NCI-H524 treated with DMSO at 0.1 percent for 48 hours (cell line): ENCODE measurements at places on chromosomes 5 and 9.
A peak's percentile ranks its signal among the peaks of the same experiment; 100 is the strongest.

- no peak for DNase-seq
Observed at GRCh38 chr5:167716126-167716775, 575.2 kb upstream of the WWC1 start.

DNA sequence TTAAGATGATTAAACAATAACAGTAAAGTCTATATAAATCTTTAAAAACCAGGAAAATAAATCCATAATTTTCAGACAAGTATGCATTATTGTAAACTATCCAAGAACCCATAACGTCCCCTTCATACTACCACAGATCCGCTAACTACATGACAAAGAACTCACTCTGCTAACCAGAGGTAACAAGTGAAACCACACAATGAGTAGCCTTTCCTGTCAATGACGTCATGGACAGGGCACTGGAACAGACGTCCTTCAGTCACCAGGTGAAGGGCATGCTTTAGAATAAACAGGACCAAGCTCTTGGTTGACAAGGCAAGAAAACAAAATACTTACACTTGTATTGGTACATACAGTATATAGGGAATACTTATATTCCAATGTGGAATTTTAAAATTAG, 45.2 kb downstream of the RNF130 start:
- no peak for DNase-seq

GRCh38 chr9:130119519-130120298, 52.5 kb upstream of the NCS1 start:
- DNase-seq = no peak

DNA sequence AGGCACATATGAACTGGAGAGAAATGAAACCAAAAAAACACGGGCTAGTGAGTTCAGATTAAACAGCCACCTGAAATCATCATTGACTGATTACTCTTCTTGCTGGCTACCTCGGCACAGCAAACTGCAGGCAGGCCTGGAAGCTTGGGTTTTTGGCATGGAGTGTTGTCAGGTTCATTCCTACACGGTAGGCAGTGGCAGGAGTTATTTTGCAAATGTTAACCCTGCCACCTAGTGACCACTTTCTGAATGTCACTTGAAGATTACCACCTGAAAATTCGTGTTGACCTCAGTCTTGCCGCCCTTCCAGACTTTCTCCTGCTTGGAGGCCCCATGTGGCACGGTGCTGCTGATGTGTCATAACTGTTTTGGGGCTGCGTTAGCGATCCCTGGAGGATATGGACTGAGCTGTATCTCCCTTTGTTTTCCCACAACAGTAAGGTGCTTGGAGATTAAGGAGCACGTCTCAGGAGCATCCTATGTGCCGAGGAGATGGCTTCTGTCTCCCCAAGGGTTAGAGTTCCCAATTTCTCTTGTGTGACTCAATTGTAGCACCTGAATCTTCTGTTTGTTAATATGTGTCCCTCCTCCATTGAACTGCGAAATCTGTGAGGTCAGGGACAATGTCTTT, 12.7 kb upstream of the CD180 start:
- DNase-seq = peak; percentile 29

DNA sequence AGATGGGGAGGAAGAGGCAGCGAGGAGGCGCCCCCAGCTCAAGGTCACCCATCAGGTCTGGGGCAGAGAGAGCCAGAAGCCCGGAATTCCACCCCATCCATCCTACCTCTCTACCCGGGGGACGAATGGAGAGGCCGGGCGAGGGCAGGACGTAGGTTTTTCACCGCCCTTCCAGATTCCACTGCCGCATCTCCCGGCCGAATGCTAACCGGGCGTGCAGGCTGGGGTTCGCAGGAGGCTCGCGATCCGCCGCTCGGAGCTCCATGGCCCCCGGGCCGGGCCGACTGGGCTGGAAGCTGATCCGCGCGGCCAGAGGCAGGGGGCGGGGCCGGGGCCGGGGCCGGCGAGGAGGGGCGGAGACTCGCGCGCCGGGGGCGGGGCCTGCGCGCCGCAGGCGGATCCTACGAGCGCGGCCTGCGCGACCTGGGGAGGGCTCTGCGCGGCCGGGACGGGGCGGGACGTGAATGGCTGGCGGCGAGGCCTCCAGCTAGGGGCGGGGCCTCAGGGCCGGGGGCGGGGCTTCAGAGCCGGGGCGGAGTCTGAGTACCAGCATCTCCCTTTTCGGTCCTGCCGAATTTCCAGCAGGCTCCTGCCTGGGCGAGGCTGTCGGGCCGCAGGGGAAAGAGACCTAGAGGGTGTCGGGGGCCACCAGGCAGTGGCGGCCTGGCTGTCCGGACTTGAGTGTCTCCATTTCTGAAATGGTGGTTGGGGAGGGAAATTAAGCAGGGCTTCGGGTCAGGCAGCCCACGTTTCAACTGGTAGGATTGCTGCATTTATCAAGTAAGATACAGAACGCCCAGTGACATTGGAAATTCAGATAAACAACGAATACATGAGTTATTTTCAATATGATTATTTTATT, at the start of gene ST6GALNAC4:
TSS of gene ST6GALNAC4 (minus strand) at position 322 of the 862 bp plus-strand sequence. CDS start 622 bp downstream, outside the sequence.
- peak; percentile 49 for DNase-seq

DNA sequence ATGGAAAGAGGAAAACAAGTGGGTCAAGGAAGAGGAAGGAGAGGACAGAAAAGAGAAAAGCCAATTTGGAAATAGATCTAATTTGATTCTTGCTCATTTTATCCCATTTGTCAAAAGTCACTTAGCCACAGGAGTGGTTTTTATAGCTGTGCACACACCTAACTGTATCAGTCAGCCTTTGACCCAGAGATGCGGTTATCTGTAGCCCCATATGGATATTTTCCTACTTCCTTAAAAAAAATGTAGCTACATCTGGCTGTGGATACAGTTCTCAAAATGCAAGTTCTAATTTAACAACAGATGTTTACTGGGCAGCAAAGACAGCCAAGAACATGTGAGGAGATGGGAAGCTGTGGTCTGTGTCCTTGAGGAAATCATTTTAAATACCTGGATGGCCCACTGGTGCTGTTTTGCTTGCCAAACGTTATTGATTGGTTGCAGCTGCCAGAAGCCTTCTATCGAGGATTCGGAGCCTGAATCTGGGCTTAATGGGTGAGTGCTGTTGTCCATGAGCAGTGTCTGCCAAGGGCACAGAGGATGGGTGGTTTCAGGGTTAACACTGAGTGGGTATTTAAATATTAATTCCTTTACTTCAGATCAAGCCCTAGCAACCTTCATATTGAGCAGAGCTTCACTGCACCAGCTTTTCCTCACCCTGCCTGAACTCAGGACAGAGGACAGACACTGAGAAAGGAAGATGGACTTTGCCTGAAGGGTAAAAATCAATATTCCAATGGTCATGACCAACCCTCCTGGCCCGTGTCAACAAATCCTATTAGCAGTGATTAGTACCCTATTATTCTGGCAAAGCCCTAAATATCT, 92.2 kb downstream of the APBA1 start:
- no peak for DNase-seq

DNA sequence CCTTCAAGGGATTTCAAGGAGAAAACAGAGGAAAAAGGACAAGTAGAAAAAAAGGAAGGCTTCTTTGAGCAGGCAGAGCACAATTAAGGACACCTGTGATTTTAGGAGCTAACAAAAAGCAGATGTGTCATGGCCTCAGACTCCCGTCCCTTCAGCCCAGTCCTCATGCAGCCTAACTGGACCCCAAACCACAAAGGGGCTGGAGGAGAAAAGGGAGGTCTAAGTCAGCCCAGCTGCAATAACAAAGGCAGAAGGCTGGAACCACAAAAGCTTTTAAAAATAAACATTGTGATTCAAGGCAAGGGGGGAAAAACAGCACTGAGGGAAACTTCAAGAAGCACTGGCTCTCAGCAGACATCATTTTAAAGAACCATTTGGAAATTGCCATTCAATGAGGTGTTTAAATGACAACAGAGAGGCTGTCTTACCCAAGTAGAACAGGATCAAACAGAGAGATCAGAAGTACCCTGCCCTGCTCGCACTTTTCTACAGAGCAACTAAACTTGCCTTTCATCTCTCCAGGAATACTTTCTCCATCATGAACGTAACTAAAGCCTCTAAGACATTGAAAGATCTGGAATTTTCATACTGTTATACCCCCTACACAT, 89.3 kb downstream of the SEMA5A start:
- DNase-seq = no peak

DNA sequence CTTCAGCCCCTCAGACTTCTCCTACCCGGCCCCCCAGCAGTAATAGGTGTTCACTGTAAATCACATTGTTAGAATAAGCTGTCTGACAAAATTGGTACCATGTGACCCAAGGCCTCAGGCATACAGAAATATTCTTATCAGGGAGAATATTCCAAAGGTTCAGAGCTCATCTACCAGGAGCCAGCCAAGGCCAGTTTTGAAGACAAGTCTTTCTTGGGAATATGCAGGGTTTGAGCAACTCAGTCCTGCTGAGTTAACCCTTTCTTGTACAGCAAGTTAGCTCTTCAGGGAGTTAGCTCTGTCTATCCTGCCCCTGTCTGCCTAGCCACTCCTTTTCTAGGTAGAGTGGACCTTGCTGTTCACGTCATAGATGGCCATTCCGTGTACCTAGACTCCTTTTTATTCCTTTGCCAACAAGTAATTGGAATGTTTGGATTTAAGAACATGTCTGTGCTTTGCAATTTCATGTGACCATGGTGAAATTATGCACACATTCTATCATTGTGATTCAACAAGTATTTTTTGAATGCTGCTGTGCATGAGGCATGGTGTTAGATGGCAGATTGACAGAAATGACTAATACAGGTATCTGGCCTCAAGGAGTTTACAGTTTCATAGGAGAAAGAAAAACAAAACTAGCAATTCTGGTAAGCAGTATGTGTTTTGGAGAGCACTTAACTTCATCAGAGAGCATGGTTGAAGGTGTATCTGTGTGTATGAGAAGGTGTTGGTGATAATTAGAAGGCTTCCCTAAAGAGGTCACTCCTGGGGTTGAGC, 22.6 kb downstream of the TGFBR1 start:
- DNase-seq = no peak

DNA sequence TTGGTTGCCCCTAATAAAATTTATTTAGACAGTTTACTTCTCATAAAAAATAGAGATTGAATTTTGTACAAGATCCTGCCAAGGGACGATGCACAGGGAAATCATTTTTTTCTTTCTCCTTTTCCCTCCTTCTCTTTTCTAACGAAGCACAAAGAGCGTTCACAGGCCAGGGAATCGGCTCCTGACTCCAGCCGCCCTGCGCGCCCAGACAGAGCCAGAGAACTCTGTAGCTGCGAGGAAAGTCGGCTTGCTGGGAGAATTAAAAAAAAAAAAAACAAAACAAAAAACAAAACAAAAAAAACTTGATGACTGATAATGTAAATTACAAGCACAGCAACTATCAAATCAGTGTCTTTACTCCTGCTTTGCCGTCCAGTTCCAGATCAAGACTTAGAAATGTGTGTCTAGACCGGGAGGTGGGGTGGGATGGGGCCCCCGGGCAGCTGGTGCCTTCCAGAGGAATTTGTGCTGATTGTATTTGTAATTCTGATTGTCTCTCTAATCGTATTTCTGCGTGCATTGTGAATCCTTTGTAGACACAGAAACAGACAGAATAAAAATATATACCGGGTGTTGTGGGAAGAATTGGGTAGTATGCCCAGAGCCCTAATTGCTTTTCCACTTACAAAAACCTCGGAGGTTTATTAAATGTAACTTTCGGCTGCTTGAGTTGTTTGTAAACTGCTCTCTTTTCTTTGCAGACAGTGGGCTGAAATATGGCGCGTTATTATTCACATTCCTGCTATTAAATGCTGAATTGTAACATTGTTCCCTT, 3.6 kb upstream of the OTP start:
- DNase-seq = no peak

GRCh38 chr9:86354818-86355309, 654 bp upstream of the TUT7 start:
- no peak for DNase-seq

GRCh38 chr5:128613128-128613527, 75.1 kb upstream of the FBN2 start:
- no peak for DNase-seq

DNA sequence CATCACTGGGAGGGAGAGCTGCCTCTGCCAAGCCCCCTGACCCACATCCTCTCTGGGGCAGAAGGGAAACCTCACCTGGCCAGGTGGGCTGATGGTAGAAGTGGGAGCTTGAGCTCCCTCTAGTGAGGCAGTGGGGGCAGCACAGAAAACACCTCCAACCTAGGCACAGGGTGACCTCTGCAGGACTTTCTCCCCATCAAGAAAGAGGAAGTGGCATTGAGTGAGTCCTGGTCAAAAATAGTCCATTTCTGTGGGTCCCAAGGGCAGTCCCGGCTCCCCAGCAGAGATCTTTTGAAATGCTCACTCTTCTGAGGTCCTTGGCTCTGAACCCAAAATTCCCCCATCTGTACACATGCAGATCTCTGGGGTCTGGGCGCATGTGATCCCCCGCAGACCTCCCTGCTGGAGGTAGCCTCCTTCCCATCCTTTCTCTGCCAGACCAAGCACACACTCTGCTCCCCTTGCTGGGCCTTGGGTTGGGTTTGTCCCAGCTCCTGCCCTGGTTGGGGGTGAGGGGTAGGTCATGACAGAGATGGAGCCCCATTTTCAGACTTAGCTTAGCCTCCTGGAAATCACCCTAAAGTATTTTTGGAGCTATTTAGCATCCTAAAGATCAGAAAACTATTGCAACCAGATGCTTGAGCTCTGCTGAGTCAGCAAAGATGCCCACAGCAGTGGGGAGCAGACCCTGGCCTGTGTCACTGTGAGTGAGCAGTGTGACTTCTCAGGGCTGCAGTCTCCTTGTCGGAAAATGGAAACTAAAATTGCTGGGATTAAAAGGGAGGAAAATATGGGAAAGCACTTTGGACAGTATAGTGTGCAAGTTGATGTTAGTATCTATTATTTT, 41.6 kb upstream of the LCP2 start:
- no peak for DNase-seq

- DNase-seq = no peak
Observed at GRCh38 chr5:77839691-77840090, 63.6 kb upstream of the TBCA start.

DNA sequence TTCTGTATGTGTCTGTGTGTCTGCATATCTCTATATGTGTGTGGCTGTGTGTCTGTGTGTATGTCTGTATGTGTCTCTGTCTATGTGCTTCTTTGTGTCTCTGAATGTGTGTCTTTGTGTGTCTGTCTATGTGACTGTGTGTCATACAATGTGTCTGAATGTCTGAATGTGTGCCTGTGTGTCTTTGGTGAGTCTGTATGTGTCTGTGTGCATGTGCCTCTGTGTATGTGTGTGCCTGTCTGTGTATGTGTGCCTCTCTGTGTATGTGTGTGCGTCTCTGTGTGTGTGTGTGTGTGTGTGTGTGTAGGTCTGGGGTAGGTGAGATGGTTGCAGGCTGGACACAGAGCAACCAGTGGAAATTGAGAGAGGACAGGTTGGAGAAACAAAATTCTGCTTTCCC, 435.3 kb downstream of the ARHGEF28 start:
- DNase-seq = no peak

DNA sequence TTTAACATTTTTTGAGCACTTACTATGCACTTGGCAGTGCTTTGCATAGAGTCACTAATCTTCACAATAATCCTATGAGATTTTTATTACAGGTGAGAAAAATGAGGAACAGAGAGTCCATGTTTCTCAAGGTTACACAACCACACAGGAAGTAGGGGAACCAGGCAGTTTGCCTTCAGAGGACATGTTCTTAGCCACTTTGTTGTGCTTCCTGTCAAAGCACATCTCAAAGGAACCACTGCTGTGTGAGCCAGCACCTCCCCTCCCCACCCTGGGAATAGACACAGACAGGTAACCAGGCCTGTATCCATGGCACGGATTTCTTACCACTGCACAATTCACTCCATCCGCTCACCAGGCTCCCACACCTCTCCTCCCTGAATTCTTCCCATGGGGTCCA, 6.3 kb upstream of the DNAJB5 start:
- DNase-seq = no peak

GRCh38 chr5:124238350-124238749, 508.1 kb downstream of the ZNF608 start:
- no peak for DNase-seq
